ENCODE measurements at places on chromosomes 3 and 15.

DNA sequence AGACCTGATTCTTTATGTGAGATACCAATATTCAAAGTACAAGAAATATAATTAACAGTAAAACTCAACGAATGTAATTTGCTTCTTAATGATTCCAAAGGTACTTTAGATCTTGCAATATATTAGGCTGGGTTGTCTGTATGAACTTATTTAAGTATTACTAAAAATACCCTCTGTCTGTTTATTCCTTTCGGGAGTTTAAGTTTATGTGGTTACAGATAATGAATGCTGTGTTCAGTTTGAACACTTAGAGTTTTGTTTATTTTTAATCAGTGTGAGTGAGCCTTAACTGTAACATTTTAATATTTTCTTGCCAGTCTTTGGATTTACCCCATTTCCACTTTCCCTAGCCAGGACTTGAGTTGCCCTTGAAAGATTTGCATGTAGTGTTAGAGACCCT lies 3.5 kb downstream of the PDE8A start:
- DNase-seq = no peak

DNA sequence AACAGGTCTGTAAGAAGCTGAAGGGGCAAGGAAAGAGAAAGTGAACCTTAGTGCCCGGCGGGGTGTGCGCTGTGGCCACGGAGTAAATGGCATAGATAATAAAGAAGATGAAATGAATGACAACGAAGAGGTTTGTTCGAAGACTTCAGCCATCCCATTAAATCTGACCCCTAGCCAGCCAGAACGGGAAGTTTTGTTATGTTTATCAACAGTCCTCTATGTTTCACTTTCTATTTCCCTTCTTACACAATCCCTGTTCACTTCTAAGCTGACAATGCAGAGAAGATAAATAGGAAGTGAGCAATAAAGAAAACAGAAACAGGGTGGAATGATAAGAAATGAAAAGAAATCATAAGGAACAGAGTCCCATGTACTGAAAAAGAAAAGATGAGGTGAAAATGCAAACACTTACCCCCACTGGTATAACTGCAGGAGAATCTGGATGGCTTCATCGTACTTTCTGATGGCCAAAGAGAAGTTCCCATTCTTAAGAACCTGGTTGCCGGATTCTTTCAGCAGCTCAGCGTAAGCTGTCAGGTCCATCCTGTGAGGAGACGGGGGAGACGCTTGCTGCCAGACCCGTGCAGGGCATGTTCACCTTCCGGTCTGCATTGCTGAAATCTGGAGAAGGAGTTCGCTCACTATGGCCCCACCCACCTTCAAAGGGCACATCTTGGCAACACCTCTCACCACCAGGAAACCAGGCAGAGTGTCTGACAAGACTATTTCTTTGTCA lies 36.8 kb downstream of the TRANK1 start:
- no peak for DNase-seq

GRCh38 chr3:16309558-16309957 lies 44.5 kb downstream of the OXNAD1 start:
- DNase-seq = no peak

DNA sequence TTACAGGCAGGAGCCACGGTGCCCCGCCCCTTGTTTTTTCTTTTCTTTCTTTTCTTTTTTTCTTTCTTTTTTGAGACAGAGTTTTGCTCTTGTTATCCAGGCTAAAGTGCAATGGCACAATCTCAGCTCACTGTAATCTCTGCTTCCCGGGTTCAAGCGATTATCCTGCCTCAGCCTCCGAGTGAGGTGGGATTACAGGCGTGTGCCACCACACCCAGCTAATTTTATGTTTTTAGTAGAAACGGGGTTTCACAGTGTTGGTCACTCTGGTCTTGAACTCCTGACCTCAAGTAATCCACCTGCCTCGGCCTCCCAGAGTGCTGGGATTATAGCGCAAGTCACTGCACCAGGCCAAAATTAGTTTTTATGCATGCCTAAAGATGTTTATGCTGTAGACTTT lies 2.5 kb downstream of the RPL35A start:
- no peak for DNase-seq

DNA sequence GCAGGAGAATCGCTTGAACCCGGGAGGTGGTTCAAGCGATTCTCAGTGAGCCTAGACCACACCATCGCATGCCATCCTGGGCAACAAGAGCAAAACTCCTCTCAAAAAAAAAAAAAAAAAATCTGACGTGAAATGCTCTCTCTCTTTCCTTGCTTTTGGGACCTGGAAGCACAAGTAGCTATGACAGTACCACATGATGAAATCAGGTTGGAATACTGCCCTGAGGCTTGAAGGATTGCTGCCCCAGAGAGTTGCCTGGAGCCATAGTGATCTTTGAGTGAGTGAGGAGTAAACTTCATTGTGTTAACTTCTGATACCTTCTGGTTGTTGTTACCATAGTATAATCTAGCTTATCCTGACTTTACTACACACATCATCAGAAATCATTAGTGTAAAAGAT lies 23.3 kb downstream of the AKAP13 start:
- no peak for DNase-seq

DNA sequence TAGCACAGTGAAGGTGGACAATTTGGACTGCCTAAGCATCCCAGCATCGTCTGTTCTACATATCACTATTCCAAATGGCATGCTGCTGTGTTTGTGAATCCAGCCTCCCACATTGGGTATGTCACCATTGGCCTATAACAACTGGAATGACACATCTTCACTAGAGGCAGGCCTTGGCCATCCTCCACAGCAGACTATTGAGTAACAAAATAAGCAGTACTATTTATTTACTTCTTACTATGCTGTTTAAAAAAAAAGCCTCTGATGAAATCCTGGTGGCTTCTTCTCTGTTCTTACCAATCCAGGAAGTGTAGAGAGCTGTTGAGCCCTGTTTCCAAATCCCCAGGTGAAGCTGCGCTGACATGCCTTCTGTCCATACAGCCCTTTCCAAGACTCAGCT lies 30.6 kb upstream of the CERS3 start:
- DNase-seq = no peak

DNA sequence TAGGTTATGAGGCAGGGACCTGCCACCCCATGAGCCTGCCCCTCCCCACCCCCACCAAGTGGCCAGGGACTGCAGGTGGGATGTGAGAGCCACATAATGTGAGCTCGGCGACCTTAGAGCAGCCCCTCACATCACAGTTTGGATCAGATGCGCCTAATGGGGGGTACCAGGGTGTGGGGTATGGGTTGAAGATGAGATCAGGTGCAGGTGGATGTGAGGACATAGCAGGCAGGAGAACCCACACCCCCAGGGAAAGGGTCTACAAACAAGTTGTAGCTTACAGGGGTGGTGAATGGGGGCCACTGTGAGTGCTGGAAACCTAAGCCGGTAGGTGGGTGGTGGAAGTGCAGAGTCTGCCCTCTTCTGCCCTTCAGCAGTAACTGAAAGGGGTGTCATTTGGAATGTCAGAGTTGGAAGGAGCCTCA lies 94.0 kb downstream of the CORO2B start:
- DNase-seq = no peak

DNA sequence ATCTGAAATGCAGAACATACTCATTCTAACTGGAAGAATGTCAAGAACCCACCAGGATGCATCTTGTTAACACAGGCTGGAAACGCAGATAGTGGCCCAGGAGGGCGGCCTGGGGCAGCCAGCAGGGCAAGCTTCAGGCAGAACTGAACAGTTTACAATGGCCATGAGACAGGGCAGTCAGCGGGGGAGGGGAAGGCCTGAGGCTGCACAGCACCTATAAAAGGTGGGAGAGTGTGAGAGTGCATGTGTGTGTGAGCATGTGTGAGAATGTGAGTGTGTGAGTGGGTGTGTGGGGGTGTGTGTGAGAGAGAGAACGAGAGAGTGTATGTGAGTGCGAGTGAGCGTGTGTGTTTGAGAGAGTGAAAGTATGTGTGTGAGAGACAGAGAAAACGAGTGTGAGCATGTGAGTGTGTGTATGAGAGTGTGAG lies 26.8 kb upstream of the SLCO2A1 start:
- no peak for DNase-seq

DNA sequence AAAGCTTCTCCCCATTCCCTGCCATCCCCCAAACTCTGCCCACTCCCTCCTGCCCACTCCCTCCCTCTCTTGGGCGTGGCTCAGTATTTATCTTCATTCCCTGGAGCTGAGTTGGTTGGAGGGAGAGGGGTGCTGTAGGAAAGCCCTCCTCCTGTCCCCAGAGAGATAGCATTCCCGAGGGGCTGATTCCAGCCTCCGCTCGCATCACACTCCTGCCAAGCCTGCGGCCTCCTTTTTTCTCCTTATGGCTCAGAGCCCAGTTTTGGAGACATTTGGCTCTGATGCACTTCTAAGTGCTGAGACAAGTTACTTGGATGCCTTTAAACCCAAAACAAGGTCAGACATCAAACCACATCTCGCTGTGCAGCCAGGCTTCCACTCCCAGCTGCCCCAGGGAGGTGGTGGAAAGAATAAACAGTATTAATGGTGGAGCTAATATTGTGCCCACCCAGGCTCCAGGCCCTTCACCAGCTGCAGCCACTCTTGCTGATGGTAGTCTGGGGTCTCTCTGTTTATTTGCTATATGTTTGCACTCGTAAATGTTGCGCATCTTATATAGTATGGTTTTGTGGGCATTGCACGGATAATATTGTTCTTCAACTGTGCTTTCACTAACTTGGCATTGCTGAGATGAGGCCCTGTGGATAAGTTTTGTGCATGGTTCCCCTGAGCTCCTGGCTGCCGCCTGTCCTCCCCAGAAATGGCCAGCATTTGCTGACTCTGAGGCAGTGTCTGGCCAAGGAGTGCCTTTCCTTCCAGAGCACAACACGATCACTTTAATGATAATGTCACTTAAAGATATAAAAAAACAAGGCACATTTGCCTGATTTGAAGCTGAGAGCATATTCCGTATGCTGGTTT lies 157.2 kb downstream of the LRRC28 start:
- no peak for DNase-seq

DNA sequence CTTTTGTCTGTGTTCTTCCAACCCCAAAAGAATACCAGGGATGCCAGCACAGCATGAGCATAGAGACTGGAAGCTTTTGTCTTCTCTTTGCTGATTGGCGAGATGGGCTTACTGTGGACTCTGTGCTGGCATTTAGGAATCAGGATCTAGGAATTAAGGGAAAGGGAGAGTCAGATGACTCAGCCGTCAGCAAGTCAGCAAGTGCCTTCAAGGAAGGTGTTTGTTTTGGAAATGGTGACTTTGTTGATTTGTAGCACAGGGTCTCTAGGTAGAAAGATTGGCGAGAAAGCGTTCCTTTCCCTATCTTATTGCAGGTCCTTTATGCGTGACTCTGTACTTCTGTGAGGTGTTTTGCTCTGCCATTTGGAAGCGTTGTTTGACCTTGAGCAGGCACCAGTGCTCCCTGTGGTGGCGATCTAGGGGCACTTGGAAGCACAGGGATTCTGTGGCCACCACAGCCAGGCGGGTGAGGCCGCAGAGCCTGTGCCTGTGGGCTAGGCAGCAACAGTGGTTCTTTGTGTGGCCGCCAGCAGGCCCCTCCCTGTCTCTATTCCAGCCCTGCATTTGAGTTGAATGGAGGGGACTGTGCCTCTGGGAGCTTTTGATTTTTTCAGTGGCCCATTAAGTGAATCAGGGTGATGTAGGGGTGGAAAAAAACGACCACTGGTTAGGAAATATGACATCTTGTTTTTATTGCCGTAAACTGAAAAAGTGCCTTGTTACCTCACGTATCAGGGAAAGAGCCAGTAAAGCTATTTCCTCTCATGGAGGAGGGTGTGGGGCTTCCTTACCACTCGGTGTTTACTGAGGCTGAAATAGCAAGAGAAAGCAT lies 19.0 kb downstream of the FAN1 start:
- no peak for DNase-seq

GRCh38 chr15:67134067-67134838 lies 68.9 kb downstream of the SMAD3 start:
- peak; percentile 72 for DNase-seq

- DNase-seq = no peak
These were observed 40.4 kb upstream of the SKOR1 start for GRCh38 chr15:67784856-67785430.

DNA sequence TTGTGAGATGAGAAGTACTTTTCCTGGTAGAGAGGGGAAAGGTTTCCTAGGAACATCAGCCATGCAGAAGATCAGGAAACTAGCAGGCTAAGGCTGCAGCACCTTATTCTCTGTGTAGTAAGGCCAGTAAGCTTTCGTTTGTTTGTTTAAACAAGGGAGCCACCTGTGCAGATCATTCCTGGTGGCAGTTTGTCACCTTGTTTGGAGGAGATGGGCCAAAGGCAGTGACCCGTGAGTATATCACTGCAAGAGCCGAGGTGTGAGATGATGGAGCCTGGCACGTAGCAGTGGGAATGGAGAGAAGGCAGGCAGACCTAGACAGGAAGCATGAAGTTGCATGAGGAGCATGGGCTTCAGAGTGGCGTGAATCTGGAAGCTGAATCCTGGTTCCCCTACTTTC lies 19.6 kb downstream of the ATG7 start:
- no peak for DNase-seq

DNA sequence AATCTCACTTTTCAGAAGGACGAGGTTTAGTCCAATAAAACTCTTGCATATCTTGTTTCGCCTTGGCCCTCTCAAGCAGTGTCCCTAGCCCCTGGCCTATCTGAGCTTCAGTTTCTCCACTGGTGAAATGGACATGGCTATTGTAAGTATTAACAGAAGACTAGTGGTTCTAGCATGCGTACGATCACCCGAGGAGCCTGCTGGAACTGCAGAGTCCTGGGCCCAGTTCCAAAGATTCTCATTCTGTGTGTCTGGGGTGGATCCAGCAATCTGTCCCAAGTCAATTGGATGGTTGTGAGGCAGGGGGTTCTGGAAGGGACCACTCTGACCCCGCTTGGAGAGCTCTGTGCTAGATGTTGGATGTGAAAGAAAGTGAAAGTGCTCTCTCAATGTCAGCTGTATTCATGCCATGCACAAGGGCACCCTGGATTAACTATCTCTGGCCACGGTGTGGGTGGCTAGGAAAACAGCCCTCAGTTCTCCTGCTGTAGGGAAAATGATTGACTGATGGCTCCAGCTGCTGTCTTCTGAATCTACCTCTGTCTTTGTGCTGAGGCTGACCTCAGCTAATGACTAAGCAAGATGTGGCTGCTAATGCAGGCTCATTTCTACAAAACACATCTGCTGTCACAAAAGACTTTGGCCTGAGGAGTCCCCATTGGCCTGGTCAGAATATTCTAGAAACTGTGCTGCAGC lies 1.9 kb upstream of the PLA1A start:
- no peak for DNase-seq

GRCh38 chr3:13808550-13808949 lies 71.3 kb downstream of the WNT7A start:
- DNase-seq = no peak

GRCh38 chr15:75195766-75196241 lies 5.9 kb upstream of the C15orf39 start:
- no peak for DNase-seq

DNA sequence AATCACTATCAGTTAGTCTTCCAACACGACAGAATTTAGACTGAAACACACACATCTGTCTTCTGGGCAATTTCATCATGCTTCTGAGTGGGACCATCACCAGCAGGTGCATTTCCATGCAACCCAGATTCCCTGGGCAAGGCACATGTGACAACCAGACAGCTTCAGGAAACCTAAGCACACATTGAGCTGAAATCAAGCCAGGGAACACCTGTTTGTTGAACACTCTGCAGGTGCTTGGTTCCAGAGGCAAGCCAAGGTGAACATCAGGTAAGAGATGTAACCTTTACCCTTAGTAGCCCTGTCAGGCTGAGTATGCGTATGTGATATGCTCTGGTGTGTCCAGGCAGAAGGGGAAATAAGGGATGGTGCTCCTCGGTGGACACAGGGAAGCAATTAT lies 3.3 kb upstream of the PSMD2 start:
- peak; percentile 1 for DNase-seq

GRCh38 chr3:45056608-45057301 lies 30.7 kb downstream of the CLEC3B start:
- no peak for DNase-seq

GRCh38 chr3:191388823-191389222 lies 58.5 kb upstream of the UTS2B start:
- DNase-seq = no peak
